ENCODE measurements at places on chromosomes 3 and 15.

DNA sequence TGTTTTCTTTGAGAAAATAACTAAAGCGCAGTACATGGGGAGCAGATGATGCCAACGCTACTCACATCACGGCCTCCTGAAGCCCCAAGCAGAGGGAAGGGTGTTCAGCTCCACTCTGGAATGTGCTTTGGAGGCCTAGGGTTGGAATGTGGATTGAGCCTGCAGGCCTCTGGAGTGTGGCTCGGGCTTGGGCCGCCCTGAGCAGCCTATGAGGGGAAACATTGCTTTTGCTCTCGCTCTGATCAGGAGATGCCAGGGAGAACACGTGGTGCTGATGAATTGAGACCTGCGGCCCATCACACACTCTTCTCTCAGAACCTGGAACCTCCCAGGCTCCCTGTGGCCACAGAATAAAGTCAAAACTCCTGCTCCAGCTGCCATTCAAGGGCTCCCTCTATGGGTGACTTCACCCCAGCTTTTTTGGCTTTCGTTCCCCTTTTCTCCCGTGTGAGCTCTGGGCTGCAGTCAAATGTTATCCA lies 23.3 kb downstream of the CCDC13 start:
- DNase-seq, result peak; percentile 50

- no peak for DNase-seq
Measured at GRCh38 chr15:90570643-90571042, 40.9 kb downstream of the CRTC3 start.

DNA sequence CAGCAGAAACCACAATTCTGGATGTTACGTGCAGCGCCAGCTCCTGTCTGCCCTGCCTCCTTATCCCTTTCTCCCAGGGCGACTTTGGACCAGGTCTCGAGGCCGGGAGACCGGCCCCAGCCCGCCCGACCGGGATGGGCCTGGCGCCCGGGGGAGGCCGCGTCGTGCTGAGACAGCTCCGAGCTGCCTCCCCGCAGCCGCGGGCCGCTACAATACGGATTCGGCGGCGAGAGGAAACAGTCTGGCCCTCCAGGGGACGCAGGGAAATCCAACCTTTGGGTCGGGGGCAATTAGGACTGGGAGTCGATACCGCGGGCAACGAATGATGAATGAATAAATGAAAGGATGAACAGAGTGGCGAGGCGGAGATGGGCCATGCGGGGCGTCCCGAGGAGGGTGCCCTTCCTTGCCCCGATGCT lies 537 bp downstream of the GRAMD2A start:
- DNase-seq, result no peak

GRCh38 chr3:71166339-71167240 lies 416.9 kb downstream of the FOXP1 start:
- DNase-seq, result no peak

GRCh38 chr3:185649414-185649813 lies 63.3 kb downstream of the SENP2 start:
- DNase-seq, result no peak

DNA sequence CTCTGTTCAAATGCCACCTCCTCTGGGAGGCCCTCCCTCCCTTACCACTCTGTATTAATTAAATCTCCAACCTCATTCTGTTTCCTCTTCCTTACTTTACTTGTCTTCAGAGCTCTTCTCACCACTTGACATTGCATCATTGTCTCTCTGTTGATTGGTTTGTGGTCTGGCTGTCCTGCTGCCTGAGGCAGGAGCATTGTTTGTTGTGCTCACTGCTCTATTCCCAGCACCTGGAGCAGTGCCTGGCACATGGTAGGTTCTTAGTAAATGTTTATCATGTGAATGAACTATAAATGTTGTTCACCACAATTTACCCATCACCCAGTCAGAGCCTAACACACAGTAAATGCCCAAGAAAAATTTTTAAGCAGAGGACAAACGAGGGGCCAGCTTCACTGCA lies 6.7 kb upstream of the BFSP2 start:
- DNase-seq, result no peak

DNA sequence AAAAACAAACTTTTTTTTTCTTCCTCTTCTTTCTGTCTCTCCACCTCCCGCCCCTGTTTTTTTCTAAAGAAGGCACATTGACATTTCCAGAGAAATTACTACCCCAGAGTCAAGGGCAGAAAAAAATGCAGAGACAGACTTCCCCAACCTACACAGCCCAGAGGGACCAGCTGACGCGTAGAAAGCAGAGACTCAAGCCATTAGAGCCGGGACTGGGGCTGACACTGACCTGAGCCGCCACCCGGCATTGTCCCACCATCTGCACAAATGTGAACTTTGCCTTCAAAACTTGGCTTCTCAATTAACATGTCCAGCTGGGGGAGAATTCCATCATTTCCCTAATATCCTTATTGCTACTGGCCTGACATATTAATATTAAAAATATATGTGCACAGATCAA lies 385.6 kb downstream of the NR2F2 start:
- DNase-seq, result no peak

- DNase-seq, result no peak
Measured at GRCh38 chr3:82229397-82229796, 468.0 kb upstream of the GBE1 start.

GRCh38 chr3:130760922-130761321 lies 14.3 kb upstream of the PIK3R4 start:
- DNase-seq, result no peak

- no peak for DNase-seq
Measured at GRCh38 chr15:57732526-57733331, 26.2 kb downstream of the POLR2M start.

DNA sequence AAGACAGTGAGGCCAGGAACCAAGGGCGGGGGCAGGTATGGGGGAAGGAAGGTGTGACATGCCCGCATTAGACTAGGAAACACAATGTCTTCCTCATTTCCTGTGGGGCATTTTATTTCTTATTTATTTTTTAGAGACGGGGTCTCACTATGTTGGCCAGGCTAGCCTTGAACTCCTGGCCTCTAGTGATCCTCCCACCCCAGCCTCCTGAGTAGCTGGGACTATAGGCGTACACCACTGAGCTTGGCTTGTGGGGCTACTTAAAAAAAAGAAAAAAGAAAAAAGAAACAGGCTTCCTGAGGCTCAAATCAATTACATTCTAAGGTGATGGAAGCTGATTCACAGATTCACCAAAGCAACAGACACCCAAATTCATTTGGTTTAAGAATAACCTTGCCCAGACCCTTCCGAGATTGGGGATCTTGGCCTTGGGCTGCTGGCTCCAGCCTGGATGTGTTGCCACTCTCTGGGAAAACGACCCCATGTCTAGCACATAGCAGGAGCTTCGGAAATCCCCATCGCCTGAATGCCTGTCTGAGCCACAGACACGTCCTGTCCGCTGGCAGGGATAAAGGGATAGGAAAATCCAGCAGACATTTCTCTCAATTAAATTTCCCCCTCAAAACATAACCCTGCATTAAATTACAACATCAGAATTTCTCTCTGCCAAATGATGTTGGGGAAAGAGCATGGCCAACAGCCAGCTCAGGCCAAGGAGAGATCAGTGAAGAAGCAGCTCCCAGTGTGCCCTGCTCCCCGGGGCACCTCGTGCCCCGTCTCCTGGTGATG lies 13.0 kb downstream of the CPN2 start:
- DNase-seq, result no peak
